SK-N-DZ (cell line): ENCODE measurements at places on chromosomes 2 and 18.

- no peak for DNase-seq
Observed at GRCh38 chr2:28926847-28927246, 32.4 kb downstream of the WDR43 start.

DNA sequence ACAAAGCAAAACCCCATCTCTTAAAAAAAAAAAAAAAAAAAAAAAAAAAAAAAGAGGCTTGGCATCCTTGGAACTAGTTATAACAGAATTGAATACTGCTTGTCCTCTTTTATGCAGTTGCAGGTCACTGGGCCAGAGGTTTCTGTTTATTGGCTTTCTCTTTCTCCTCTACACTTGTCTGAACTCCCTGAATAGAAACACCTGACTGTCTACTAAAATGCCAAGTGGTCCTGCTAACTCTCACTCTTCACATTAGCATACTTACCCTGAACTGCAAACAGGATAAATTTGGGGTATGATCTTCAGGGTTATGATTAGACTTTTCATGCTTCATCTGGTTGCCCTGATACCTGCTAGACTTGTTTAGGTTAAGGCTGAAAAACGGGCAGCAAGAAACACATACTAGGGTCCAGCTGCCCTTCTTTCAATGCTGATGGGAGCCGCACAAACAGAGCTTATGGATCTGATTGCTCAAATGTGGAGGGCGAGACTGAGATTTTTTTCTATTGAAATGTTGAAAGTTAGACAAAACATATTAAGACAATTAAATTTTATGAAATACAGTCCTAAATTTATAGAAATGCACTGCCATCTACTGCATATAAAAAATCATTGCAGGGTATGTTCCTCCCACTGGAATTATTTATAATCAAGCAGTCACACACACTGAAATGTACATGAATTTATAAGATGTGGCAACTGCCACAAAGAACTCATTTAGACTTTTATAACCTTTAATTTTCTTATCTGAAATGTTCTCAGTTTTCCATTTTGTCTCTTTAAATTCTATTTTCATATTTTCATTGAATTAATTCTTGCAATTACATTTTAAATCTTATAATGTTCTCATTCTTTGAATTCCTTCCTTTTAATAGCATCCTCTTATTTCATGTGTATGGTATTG is 40.8 kb downstream of the GTF3C3 start:
- no peak for DNase-seq

DNA sequence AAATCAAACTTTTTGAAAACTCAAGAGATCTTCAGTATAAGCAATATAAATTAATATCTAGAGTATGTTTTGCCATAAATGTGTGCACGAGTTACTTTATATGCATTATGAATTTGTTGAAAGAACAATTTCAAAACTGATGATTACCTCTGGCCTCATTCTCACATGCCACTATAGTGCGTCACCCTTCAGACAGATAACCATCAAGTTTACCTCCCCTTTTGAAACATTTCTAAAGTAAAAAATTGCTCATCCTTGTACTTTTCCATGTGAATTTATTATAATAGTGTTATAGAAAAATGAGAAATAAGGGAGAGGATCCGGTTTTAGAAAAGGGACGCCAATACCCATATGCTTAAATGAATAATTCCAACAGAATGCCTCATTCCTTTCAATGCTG is 38.3 kb downstream of the ZEB2 start:
- DNase-seq = no peak

- DNase-seq = peak; percentile 17
Observed at GRCh38 chr2:37156071-37156856, 516 bp downstream of the EIF2AK2 start.

GRCh38 chr2:239420082-239420481 is 19.3 kb upstream of the HDAC4 start:
- no peak for DNase-seq

GRCh38 chr2:222423632-222424275 is 589 bp upstream of the SGPP2 start:
- DNase-seq = no peak

DNA sequence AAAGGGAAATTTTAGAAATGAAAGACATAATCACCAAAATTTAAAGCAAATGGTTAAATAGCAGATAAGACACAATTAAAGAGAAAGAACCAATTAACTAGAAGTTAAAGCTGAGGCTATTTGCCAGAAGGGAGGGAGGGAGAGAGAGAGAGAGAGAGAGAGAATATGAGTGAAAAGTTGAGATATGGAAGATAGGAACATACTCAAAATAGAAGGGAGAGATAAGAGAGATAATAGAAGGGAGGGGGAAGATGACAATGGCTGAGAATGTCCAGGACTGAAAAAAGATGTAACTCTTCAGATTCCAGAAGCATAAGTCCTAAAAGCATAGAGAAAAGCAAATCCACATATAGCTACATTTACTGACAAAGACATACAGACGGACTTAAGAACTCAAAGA is 17.1 kb upstream of the AAK1 start:
- DNase-seq = peak; percentile 36

- peak; percentile 10 for DNase-seq
Observed at GRCh38 chr2:182069908-182070307, 84.3 kb downstream of the PPP1R1C start.

- DNase-seq = no peak
Observed at GRCh38 chr2:233312874-233313273, 5.3 kb downstream of the SAG start.

GRCh38 chr18:25281556-25281955 is 70.4 kb downstream of the ZNF521 start:
- DNase-seq = no peak

DNA sequence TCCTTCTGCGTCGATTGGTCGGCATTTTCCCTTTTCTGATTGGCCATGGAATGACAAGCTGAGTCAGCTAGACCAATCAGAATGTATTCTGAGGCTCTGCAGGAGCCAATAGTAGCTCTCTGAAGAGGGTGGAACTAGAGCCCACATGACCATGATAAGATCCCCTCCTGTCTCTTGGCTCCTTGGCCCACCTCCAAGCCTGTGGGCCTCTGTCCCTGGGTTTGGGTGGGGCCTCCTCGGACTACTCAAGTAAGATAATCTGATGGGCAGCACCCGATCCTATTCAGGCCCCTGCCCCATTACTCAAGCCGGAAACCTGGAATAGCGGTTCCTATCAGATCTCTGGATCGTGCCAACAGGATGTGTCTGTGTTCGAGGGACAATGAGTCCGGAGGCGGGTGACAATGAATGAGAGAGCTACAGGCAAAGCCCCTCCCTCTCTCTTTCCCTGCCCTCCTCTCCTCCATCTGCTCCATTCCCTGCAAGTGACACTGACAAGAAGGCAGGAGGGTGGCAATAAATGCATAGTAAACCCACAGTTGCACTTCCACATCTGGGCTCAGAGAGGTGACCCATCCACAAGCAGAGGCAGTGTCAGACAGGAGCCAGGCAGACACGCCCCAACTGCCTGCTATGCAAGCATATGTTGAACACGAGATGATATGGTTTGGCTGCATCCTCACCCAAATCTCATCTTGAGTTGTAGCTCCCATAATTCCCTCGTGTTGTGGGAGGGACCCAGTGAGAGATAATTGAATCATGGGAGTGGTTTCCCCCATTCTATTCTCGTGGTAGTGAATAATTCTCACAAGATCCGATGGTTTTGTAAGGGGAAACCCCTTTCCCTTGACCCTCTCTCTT is 114.7 kb downstream of the TNS1 start:
- no peak for DNase-seq

GRCh38 chr2:76599732-76600368 is 889.1 kb upstream of the GCFC2 start:
- peak; percentile 86 for DNase-seq

GRCh38 chr2:101517758-101518271 is 42.9 kb upstream of the RFX8 start:
- no peak for DNase-seq

DNA sequence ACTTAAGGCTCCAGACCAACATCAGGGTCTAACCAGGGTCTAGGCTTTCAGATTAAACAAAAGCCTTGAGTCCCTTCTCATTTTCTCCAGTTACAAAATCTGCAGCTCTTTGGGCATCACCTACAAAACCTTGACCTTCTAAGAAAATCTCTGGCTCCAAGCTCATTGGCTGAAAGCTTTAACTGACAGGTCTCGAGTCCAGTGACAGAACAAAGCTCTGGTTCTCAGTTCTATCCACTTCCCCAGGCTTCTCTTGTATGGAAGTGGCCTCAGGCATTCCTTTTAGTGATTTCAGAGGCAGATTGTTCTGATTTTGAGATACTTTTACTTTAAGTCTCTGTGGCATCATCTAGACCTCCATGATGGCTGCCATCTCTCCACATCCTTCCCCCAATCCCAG is 11.3 kb downstream of the SIX2 start:
- DNase-seq = no peak

- DNase-seq = no peak
Observed at GRCh38 chr18:36034299-36034895, 33.0 kb downstream of the RPRD1A start.

- DNase-seq = no peak
Observed at GRCh38 chr18:64019922-64020756, 50.3 kb downstream of the SERPINB8 start.

- no peak for DNase-seq
Observed at GRCh38 chr2:208285853-208286252, 19.8 kb downstream of the PIKFYVE start.

- peak; percentile 18 for DNase-seq
Observed at GRCh38 chr18:27298214-27298804, 113.2 kb upstream of the CHST9 start.

DNA sequence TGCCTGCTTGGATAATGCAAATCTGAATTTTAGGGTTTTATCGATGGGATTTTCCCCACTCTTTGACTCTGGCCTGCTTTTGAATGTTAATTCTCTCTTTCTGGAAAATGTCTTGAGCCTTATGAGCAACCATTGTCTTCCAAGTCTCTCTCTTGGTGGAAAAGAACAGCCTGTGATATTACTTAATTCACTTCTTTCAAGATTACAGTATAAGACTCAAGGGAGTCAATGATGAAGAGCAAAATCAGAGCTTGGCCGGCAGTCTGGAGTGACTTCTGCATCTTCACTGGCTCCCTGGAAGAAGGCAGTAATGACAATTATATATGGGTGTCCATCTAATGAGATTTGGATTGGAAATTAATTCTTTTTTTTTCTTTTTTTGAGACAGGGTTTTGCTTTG is 122.9 kb upstream of the ZEB2 start:
- DNase-seq = no peak

- no peak for DNase-seq
Observed at GRCh38 chr2:43293744-43294695, 67.6 kb upstream of the ZFP36L2 start.

DNA sequence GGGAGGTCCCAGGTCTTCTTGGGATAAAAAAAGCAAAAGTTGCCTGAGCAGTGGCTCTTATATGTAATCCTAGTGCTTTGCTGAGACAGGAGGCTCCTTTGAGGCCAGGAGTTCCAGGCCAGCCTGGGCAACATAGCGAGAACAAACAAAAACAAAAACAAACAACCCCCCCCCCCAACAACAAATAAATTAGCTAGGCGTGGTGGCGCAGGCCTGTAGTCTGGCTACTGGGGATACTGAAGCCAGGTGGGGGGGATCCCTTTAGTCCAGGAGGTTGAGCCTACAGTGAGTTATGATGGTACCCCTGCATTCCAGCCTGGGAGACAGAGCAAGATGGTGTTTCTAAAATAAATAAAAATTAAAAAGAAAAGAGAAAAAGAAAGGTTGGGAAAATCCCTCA is 5.4 kb downstream of the GAREM2 start:
- DNase-seq = no peak

DNA sequence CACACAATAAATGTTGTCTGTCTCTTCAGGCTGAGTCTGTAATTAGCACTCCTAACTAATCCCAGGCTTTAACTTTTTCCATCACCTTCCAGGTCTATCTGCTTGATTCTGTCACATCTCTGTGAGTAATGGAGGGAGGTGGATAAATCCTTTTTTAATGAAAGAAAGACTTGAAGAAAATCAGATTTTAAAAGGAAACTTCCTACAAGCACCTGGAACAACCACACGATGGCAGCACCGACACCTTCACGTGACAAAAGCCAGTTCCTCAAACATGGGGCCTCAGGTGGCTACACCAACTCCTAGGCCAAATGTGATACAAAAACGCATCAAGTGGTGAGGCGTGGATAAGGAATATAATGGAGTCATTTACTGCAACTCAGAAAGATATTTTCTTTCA is 41.8 kb downstream of the TGFBRAP1 start:
- peak; percentile 38 for DNase-seq

DNA sequence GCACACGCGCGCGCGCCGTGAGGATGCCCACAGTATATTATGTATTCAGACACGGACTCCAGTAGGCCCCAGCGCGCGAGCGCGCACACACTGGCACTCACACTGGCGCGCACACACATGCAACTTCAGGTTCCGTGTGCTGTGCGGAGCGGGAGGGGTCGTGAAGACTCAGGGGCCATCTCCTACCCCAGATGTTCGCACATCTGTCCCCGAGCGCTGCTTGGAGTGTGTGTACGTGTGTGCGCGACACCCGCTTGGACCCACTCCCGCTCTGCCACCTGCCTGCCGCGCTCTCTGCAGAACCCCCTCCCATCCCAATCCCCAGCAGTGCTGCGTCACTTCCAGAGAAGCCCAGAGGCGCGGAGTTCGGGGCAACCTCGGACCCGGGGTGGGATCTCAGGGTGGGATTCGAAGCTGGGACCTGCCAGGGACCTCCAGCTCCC is 2.6 kb downstream of the NRP2 start:
- peak; percentile 44 for DNase-seq

- DNase-seq = no peak
Observed at GRCh38 chr2:86138736-86139625, 32.9 kb downstream of the PTCD3 start.

DNA sequence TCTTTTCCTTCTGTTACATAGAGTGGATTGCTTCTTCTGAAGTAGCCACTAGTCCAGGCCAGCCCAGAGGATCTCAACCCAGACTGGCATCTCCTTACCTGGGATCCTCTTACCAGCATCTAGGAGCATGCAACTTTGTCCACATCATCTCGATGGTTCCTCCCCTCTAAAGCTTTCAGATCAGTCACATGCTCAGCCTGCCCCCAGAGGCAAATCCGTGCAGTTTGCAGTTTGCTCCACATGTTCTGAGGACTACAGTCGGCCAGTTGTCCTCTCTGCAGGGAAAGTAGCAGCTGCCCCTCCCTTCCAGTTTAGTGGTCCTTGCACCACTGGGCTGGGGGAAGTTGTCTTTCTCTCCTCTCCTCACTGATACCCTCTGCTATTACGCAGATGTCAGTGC is 259.8 kb upstream of the APCDD1 start:
- DNase-seq = no peak

GRCh38 chr2:142724186-142724585 is 153.3 kb upstream of the KYNU start:
- DNase-seq = no peak

GRCh38 chr18:52370841-52371240 is 30.8 kb downstream of the DCC start:
- DNase-seq = no peak

DNA sequence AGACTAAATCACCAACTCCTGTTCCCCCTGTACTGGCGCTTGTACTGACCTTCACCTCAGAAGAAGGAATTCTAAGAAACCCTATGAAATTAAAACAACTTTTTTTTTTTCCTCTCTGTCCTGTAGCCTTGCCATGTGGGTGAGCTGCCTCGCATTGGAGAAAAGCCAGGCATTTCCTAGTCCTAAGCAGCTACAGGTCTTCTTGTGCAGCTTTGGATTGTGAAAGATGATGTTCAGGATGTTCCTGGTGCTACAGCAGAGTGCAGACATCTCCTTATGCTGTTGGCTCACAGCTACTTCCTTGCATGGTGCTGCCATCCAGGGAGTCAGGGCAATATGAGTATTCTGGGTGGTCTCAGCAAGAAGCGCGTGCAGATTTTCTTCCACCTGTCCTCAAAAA is 11.9 kb downstream of the PIK3C3 start:
- no peak for DNase-seq
